Spleen (tissue), 13 donors: ENCODE measurements at places on chromosomes 16 and 17.
A peak's percentile ranks its signal among the peaks of the same experiment; 100 is the strongest.

GRCh38 chr16:80735846-80736245, 68.6 kb downstream of the CDYL2 start:
- DNase-seq = no peak

DNA sequence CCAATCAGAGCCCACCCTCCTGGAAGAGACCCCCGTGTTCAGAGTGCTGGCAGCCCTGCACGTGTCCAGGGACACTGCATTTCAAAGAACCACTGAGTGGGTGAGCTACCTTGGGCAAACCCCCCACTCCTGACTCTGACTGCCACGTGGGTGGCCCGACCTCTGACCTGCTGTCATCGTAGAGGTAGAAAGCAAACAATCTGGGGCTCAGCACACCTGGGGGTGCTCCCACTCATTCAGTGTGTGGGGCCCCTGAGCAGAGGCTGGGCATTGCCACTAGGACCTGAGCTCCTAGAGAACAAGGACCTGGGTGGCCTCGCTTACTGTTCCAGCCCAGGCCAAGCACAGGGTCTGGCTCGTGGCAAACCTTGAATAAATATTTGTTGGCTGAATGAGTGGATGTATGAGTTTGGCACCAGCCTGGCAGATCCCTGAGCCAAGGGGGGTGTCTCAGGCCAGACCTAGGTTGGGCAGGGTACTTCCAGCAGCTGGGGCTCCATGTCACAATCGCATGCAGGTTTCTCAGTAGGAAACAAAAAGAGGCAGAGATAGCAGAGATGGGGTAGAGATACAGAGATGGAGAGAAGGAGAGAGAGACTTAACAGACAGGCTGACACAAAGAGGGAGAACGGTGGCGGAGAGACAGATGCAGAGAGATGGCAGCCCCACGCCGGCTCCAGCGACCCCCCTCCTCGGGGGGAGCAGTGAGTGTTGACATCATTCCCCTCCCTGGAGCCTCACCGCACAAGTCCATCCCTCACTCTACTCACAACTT, 5.4 kb upstream of the DRC7 start:
- DNase-seq = peak; percentile 74

DNA sequence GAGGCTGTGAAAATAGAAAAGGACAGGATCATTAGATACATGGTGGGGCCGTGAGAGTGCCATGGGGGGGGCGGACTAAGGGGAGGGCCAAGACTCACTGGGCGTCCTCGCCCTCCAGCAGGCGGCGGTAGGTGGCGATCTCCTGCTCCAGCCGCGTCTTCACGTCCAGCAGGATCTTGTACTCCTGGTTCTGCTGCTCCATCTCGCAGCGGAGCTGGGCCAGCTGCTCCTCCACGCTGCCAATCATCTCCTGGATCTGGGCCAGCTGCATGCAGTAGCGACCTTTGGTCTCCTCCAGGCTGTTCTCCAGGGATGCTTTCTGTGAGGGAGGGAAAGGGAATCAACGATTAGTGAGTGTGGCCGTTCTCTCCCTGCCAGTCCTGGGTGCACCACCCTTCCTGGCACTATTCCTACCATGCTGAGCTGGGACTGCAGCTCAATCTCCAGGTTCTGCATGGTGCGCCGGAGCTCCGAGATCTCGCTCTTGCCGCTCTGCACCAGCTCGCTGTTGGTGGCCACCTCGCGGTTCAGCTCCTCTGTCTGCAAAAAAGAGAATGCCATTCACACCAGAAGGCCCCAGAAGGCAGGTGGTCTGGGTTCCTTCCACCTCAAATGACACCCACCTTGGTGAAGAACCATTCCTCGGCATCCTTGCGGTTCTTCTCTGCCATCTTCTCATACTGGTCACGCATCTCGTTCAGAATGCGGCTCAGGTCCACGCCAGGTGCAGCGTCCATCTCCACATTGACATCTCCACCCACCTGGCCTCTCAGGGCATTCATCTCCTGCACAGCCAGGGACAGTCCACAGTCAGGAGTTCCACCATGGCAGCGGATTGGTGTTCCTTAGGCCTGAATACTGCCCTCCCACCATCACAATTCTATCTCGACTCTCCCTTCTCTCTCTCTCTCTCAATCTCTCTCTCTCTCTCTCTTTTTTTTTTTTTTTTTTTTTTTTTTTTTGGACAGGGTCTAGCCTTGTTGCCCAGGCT, 3.3 kb downstream of the KRT14 start:
- DNase-seq = no peak

DNA sequence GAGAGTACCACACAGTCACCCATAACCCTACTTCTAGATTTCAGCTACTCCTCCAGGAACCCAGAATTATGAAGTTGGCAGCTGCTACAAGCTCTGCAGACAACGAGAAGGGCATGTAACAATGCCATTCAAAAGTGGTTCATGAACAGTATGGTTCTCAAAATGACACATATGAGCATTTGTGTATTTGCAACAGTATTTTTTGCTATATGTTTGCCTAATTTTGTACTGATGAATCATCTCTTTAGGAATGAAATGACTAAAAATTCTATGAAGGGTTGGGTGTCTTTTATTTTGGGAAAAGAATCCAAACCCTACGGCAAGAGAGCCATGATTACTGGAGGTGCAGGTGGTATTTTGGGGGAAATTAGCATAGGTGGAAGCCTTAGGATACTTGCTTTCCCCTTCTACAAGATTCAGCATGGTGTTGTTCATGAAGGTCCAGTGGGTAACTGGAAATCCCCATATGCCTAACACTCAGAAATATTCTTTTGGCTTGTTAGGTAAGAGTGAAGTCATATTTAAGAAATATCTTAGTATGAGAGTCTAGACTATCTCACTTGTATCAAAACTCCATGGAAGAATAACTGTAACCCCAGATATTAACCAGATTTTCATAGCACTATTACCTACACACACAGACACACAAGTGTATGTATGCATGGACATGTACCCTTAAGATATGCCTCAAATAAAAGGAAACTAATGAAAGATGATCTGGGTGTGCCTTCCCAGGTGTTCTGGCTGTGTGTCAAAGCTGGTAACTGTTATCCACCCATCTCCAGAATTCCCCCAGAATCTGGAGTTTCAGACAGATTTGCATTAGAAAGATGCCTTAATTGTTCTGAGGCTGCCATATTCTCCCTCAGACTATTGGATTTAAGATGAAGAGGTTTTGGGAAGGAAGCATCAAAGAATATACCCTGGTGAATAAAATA, 688.2 kb upstream of the SOX9 start:
- no peak for DNase-seq

- DNase-seq = peak; percentile 48
Measured at GRCh38 chr17:76548378-76549214, 8.8 kb downstream of the PRCD start.

GRCh38 chr16:46648656-46649055, 27.5 kb upstream of the SHCBP1 start:
- DNase-seq = no peak

GRCh38 chr17:69018022-69018615, 42.6 kb downstream of the ABCA9 start:
- no peak for DNase-seq

- no peak for DNase-seq
Measured at GRCh38 chr17:17725011-17725751, 43.9 kb downstream of the RAI1 start.

DNA sequence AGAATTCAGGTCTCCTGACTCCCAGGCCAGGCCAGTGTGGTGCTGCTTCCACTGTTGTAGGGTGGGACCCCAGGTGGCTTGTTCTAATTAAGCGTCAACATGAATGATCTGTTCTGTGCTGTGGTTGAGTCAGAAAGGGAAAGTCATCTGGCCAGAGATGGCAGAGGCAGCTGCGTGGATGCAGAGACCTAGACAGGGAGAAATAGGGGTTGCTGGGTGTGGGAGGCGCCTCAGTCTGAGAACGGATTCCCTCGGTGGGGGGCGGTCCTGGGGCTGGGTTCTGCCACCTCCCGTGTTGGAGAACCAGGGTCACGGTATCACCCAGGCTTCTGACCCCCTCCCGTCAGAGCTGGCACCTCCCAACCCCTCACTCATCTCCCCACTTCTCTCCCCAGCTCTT, 5.6 kb downstream of the FBRS start:
- DNase-seq = no peak

- no peak for DNase-seq
Measured at GRCh38 chr16:20614186-20615141, 38.3 kb upstream of the ACSM2B start.

DNA sequence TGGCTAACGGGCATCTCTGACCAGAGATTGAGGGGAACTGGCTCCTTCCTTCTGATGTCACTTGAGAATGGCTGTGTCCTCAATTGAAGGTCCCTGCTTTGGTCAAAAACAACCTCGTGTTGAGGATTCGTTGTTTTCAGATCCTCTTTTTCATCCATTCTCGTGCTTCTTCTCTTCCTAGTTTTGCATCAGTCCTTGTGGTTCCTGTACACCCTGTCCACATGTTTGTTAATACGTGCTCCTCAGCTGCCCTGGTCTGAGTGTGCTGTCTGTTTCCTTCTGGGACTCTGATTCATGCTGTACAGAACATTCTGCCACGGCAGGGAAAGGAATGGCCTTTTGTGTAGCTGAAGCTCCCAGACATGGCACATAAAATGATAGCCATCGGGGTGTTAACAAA, 863.2 kb upstream of the GOT2 start:
- DNase-seq = no peak

GRCh38 chr17:41758601-41759000, 24.2 kb upstream of the HAP1 start:
- no peak for DNase-seq

DNA sequence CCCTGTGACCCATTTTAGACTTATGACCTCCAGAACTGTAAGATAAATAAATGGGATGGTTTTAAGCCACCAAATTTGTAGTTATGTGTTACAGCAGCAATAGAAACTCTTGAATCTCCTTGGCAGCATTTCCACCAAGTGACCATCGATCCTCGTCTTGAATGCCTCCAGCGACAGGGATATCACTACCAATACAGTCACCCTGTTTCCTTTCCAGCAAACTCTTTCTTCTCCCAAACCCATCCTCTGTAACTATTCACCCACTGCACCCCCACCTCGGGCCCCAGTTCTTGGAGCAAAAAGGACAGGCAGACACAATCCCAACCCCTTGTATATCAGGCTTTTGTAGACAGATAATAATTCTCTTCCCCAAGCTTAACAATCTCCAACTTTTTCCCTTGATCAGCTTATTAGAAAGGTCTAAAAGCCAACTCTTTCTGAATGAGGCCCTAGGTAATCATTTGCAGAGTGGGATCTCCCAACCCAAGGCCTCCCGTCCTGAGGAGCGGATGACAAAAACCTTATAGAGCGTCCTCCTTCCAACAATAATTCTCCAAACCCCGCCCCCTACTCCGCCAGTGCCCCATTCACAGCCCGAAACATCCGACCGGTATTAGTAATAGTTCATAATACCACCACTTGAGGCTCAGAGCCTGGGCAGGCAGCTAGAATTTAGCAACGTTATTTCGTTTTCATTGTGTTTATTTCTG, 14.7 kb upstream of the PLLP start:
- peak; percentile 63 for DNase-seq

GRCh38 chr16:21645261-21645721, 7.1 kb downstream of the IGSF6 start:
- DNase-seq = no peak

- DNase-seq = no peak
Measured at GRCh38 chr17:40175928-40176753, 1.1 kb upstream of the RAPGEFL1 start.
